ENCODE measurements at places on chromosomes 11 and 22. TPM values are rescaled to one million over a fixed set of nuclear protein-coding genes. Genes with fewer than 3 reads are reported as not detected.

Gene C1QTNF4
- 0.43 TPM for total RNA-seq

DNA sequence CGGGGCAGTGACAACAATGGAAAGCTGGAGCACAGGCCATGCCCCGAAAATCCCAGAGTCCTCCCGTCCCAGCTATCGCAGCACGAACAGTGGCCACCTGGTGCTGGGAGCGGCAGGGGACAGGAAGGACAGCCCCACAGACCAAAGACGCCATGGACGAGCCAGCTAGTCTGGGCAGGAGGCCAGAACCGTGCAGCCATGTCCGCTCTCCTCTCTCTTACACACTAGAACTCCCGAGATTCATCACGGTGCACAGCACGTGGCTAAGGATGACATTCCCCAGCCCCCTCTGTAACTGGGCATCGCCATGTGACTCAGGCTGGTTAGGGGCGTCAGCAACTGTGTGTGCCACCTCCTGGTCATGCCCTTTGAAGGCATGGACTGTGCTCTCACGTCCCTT lies 4.6 kb downstream of the CDPF1 start:
- no peak for DNase-seq

Gene SLC5A4
- not detected for total RNA-seq

GRCh38 chr11:118224511-118225188 lies at the start of gene JAML:
TSS of gene JAML (minus strand) at chr11:118225011. CDS start at chr11:118214866, 10,145 bp downstream.
- DNase-seq, result no peak

GRCh38 chr11:113119074-113119473 lies 157.9 kb downstream of the NCAM1 start:
- no peak for DNase-seq

Gene MMP13
- total RNA-seq, result not detected

Gene CDHR5
- total RNA-seq, result not detected

Gene CLTCL1
- total RNA-seq, result 16.4 TPM

Gene DRAP1
- 216 TPM for total RNA-seq

DNA sequence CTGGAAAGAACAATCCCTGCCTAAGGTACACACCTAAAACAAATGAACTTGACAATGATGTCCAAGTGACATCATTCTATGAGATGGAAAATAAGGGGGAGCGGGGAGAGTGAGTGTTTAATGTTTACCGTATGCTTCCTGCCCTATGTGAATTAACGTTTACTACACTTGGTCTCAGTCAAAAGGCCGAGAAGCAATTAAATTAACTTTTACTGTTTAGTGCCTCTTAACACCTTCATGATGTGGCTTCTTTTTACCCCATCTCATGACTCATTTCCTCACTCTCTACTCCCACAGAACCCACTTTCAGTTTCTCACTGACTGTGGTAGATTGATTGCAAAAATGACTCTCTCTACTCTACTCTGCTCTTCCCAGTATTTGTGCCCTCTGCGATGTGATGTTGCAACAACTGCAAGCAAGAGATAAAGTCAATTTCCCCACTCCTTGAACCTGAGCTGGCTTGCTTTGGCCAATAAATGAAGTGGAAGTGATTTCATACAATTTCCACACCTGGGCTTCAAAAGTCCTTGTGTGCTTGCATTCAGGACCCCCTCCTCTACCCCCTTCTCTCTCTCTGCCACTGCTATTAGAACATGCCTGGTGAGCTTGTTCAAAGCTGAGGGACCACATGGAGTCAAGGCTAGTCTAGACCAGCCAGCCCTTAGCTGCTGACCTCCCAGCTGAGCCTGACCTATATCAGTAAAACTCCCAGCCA lies 11.6 kb upstream of the ALKBH3 start:
- DNase-seq, result peak; percentile 95

GRCh38 chr11:34239465-34240149 lies 118.2 kb downstream of the ABTB2 start:
- no peak for DNase-seq

Gene LDLRAD3
- 2.6 TPM for total RNA-seq

DNA sequence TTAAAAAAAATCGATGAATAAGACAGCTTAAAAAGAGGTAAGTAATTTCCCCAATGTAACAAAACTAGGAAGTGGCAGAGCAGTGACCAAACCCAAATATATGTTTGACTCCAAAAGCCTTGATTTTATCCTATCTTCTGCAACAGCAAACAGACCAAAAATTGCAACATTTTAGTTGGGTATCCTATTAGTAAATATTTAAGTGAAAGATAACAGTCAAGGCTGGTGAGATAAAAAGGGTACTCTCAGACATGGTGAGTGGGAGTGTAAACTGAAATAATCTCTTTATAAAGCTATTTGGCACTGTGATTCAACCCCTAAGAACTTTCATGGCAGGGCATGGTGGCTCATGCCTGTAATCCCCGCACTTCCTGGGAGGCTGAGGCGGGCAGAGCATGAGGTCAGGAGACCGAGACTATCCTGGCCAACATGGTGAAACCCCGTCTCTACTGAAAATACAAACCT lies 1.9 kb upstream of the RDX start:
- DNase-seq, result peak; percentile 67

GRCh38 chr11:131656839-131657211 lies 286.4 kb downstream of the NTM start:
- DNase-seq, result no peak

DNA sequence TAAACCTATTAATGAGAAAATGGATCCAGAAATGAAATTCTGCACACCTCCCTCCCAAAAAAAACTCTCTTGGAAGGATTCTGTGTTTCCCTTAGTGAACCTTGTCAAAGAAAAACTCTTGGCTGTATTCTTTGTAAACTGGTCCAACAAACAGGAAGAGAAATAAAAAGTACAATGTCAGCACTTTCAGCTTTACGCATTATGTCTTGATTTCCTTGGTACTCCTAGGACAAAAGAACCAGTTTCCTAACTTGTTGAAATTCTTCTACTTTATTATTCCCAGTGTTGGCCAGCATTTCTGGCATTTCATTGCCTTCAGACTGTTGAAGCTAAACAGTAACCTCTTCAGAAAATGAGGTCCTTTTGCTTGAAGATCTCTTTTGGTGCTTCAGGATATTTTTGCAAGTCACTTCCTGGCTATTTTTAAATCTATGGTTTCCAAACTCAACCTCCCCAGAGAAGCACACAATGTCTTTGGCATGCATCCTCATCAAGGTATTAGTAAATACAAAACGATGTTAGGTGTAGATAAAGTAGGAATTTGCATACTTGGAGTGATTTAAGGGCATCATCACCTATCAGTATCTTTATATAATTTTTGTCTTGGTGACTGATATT lies 342.7 kb downstream of the AASDHPPT start:
- peak; percentile 38 for DNase-seq

Gene GLB1L2
- total RNA-seq, result not detected

DNA sequence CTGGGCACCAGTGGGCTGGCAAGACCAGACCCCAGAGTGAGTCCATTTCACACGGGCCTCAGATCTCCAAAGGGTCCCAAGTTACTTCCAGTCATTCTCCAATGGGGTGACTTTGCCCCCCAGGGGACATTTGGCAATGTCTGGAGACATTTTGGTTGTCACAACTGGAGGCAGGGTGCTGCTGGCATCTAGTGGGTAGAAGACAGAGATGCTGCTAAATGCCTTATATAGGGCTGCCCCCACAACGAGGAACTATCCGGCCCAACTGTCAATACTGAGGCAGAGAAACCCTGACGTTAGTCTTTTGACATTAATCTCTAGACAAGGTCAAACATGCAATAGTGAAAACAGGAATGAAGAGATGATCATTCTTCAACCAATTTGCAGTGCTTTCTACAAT lies 6.4 kb downstream of the RTN4RL2 start:
- DNase-seq, result no peak

Gene MS4A3
- not detected for total RNA-seq

DNA sequence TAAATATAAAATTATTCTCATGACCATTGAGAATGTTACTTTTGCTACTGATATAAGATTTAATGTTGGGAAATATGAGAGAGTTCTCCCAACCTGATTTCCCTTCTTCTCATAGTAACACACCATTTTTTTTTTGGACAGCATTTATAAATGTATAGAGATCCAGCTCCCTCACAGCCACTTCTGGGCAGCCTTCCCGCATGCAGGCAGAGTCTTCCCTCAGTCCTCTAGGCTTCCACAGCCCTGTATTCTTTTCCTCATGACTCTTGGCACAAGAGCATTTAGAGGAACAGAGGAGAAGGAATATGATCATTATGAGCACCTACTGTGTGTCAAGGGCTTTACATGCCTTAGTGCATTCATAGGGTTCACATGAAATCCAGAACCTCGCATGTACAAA lies 9.0 kb downstream of the DTX4 start:
- DNase-seq, result no peak

GRCh38 chr11:80593648-80594374 lies 1153.0 kb upstream of the TENM4 start:
- DNase-seq, result peak; percentile 56

Gene OR8B4
- not detected for total RNA-seq

GRCh38 chr11:396948-397548 lies 3.0 kb downstream of the PKP3 start:
- DNase-seq, result peak; percentile 67
